LHCN-M2 (cell line): ENCODE measurements at places on chromosomes 7 and 10. TPM values are rescaled to one million over a fixed set of nuclear protein-coding genes. Genes with fewer than 3 reads are reported as not detected.

The CNNM1 gene
- total RNA-seq = 0.17 and 0.32 TPM in 2 replicates

GRCh38 chr7:7764520-7765396, 46.4 kb upstream of the RPA3 start:
- no peak for DNase-seq

The GALNT17 gene
- 0.06 TPM in 1 of 2 replicates, not detected in the other for total RNA-seq

DNA sequence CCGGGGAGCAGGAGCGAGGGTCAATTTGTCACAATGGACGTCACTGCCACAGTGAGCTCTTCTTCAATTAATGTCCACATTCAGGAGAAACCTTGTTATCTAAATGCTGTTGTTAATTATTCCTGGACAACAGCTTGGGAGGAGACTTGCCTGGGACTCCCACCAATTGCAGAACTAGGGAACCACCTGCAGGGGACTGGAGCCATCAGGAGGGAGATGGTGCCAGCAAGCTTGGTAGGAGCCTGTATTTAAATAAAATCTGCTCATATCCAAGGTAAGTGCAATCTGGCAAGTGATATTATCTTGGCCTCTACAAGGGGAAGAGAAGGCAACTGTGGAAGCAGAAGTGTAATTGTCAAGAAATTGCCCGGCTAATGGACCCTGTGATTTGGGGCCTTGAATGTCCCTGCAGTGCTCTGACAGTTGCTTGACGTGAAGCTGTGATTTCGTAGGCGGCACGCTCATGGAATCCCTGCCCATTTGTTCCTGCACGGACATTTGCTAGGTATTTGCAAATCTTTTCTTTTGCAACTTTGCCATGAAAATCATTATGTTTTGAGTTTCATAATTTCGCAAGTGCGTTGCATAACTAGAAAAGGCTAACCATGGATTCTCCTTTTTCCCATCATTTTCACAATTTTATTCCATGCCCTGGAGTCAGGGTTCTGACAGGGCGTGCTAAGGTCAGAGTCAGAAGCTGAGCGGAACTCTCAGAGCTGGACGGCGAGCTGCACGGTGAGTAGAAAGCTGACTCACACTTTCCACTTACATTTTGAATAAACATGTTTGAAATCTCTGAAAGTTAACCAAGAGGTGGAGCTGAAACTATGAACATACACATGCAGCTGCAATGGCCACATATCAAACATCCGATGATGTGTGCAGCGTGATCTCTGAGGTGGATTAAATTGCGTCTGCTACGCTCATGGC, 84.9 kb upstream of the TCERG1L start:
- no peak for DNase-seq

DNA sequence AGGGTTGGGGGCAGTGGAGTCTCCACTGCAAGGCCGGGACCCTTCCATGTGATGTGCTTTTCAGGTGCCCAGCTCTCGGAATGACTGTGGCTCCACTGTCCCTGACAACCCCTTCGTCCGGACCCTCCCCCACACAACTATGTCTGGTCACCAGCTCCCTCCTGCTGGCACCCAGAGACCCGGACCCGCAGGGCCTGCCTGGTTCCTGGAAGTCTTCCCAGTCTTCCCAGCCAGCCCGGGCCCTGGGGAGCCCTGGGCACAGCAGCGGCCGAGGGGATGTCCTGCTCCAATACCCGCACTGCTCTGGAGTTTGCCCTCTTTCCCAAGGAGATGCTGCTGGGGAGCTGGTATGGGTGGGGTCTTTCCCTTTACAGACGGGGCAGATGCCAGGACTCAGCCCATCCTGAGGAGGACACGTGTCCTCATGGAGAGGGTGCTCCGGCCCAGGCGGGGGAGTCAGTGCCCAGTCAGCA, 5.5 kb downstream of the ATP6V0E2 start:
- no peak for DNase-seq
